ENCODE measurements at places on chromosomes 3 and 15.
A peak's percentile ranks its signal among the peaks of the same experiment; 100 is the strongest.

- peak; percentile 26 for DNase-seq
Measured at GRCh38 chr3:142021127-142021526, 128.2 kb downstream of the TFDP2 start.

DNA sequence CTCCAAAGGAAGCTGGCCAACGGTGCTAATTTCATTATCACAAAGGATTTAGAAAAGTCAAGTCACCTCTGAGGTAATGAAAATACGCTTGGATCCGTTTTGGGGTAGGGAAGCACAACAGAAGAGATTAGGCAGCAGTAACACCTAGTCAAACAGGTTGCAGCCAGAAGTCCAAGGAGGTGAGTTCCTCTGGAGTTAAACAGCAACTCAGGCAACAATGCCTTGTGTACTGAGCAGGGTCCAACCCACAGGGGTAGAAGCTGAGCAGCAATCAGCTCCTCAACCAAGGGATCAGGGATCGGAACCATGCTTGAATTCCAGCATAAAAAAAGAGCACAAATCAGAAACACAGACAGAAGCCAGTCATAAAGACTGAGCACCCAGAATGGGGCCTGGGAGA, 88.1 kb upstream of the SPRED1 start:
- no peak for DNase-seq

- DNase-seq = peak; percentile 80
Measured at GRCh38 chr3:188904670-188905069, 267.1 kb upstream of the TPRG1 start.

DNA sequence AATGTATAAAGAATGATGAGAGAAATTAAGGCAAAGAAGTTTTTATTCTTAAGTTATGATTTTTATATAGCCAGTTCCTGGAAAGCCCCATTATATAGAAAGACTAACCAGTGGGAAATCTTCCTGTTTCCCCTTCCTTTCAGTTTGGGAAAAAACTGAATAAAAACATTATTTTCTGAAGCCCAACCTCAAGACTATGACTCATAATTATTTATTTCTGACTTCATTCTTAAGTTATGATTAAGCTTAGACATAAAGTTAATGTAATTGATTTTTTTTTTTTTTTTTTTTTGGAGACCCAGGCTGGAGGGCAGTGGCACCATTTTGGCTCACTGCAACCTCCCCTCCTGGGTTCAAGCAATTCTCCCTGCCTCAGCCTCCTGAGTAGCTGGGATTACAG, 55.8 kb downstream of the TRPC1 start:
- no peak for DNase-seq

Measured in cardiac muscle cell (in vitro differentiated cells and primary cell).